ENCODE measurements at places on chromosomes 12 and 14.

DNA sequence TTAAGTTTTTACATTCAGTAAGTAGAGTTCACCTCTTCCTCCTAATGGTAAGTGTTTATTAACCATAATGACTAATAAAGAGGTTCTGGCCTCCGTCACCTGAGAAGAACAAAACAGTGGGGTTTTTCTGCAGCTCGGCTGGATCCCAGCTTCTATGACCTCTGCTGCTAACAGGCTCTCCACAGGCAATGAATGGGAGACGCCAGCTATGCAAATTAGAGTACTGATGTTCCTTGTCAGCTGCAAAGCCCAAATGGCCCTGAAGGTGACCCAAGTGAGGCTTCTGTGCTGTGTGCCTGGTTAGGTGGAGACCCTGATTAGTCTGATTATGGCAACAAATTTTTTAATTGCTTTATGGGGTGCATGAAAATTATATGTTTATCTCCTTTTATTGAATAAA is 218.1 kb downstream of the APAF1 start:
- DNase-seq = no peak

GRCh38 chr12:3035815-3036702 is 41.1 kb upstream of the TSPAN9 start:
- DNase-seq = no peak

GRCh38 chr14:20345366-20345765 is 1.9 kb downstream of the PARP2 start:
- no peak for DNase-seq

- DNase-seq = no peak
These were observed at the start of gene TUNAR for GRCh38 chr14:95876761-95877538. Gene TUNAR, plus strand, starts transcription at chr14:95876832.

DNA sequence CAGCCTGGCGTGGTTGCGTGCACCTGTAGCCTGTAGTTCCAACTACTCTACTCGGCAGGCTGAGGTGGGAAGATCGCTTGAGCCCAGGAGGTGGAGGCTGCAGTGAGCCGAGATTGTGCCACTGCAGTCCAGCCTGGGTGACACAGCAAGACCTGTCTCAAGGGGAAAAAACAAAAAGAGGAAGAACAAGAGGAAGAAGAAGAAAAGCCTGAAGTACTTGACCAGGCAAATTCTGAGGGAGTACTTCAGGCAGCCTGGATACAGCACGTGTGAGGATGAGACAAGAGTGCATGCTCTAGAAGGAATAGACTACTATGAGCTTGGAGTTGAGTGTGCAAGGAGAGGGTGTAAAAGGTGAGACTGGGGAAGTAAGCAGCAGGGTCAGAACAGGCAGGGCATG is 1.8 kb downstream of the GDF3 start:
- DNase-seq = peak; percentile 60

- DNase-seq = no peak
These were observed 516.3 kb downstream of the SOX5 start for GRCh38 chr12:23433121-23433520.

DNA sequence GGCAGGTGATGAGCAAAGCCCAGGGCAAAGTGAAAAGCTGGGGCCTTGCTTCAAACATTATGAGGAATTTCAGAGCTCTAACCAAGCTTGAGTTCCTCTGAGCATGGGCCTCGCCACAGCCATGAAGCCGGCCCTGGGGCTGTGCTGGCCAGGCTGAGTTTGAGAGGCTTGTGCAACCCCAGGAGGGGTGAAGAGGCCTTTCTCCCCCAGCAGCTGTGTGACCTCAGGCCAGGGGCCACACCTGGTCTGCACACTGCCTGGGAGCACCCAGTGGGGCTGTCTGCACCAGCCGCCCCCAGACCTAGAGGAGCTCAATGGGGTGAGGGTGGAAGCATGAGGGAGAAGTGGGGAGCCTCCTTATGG is 204.9 kb upstream of the C14orf180 start:
- DNase-seq = no peak

GRCh38 chr12:124317400-124317799 is 22.5 kb downstream of the RFLNA start:
- DNase-seq = no peak

DNA sequence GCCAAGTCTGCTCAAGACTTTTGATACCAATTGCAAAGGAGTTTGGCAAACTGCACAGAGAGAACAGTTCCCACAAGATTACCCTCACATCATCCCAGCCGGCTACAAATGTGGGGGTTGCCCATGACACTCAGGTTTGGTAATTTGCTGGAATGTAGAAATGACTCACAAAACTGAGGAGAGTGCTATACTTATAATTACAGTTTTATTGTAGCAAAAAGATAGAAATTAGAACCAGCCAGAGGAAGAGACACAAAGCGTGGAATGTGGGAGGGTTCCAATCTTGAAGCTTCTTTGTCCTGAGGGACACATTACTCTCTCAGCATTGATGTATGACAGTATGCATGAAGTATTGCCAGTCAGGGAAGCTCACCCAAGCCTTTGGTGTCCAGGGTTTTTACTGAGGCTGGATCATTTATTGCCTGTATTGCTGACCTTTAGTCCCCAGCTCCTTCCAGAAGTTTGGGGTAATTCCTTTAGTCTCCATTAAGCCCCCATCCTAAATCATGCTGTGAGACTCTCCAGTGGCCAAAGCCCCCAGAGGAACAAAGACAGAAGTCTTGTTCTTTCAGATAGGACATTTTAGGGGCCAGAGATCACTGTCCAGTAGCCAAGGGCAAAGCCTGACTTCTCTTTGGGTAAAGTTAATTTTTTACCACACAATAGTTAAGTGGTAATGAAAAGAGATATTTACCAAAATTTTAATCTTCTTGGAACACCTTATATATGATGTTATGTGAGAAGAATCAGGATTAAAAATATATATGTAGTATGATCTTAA is 9.9 kb downstream of the TBK1 start:
- no peak for DNase-seq

GRCh38 chr14:85662096-85662495 is 132.2 kb downstream of the FLRT2 start:
- DNase-seq = no peak

DNA sequence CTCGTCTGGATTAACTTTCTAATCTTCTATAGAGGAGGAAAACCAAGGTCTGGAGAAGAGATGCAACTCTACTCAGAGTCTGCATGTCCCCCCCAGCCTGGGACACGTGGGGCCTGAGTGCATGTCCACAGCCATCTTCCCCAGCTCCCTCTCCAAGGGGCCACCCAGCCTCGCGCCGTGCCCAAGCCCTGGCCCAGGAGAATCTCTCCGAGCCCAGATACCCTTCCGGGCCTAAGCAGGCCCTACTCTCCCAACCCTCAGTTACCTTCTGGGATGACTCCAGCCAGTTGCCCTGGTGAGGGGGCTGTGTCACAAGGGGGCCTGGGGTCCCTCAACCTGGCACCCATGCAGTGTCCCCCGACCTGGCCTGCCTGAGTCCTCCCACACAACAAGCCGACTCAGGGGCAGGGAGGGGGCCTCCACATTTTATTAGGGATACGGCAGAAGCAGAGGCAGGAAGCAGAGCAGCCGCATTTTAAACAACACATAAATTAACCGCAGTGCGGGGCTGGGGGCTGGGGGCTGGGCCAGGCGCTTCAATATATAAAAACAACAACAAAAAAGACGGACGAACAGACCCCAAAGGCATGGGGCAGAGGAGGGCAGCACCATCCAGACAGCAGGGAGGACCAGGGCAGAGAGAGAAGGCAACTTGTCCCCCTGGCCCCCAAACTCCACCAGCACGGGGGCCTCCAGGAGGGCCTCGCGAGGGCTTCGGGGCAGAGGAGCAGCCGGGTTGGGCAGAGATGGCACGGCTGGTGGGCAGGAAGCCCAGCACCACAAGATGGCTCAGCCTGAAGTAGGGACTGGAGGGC is 37.3 kb downstream of the NCKAP5L start:
- no peak for DNase-seq

DNA sequence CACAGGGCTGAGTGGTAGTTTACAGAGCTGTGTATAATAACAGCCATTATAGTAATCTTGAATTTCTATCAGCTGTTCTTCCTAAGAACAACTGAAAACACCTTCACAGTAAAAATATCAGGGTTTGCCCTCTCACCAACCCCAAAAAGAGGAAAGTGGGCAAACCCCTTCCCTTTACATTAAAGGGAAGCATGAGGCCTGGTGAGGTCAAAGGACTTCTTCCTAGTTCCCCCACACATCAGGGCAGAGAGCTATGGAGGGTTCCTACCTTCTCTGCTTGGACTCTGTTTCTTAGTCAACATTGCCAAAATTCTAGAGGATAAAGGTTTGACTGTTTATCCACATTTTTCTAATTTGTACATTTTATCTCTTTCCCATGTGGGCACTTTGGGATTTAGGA is 4.4 kb upstream of the RPAP3 start:
- peak; percentile 68 for DNase-seq

DNA sequence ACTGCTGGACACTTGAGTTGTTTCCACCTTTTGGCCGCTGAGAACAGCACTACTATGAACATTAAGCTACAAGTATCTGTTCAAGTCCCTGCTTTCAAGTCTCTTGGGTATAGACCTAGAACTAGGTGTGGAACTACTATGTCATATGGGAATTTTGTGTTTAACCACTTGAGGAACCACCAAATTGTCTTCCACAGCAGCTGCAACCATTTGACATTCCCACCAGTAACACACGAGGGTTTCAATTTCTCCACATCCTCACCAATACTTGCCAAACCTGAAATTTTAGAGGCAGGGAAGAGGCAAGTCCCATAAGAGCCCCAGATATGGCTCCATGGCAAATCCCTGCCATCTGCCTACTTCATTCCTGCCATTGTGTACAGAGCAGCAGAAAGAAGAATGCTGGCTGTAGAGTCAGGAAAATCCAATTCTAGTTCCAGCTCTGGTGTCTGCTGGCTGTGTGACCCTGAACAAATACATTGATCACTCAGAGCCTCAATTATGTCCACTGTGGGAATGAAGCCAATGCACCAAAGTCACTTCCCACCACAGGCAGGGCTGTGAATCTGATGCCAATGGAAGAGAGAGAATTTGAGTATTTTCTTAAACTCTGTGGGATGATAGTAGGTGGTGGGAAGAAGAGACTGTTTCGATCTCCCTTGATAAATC is 17.8 kb downstream of the PITPNM2 start:
- DNase-seq = no peak

- no peak for DNase-seq
These were observed 76.5 kb downstream of the SPRING1 start for GRCh38 chr12:116661341-116661740.

Data from suppressor macrophage (primary cell).